Fibroblast of skin of left quadriceps (primary cell): ENCODE measurements at places on chromosomes 16 and 17.

DNA sequence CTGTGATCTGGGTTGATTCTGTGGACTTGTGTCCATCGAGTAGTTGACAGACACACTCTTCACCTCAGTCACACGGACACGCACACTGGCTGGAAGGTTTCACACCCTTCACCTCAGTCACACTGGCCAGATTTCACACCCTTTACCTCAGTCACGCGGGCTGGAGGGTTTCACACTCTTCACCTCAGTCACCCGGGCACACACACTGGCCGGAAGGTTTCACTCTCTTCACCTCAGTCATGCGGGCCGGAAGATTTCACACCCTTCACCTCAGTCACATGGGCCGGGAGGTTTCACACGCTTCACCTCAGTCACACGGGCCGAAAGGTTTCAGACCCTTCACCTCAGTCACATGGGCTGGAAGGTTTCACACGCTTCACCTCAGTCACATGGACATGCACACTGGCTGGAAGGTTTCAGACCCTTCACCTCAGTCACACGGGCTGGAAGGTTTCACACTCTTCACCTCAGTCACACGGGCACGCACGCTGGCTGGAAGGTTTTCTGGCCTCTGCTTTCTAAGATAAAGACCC, 96.2 kb downstream of the PGS1 start:
- DNase-seq: no peak

DNA sequence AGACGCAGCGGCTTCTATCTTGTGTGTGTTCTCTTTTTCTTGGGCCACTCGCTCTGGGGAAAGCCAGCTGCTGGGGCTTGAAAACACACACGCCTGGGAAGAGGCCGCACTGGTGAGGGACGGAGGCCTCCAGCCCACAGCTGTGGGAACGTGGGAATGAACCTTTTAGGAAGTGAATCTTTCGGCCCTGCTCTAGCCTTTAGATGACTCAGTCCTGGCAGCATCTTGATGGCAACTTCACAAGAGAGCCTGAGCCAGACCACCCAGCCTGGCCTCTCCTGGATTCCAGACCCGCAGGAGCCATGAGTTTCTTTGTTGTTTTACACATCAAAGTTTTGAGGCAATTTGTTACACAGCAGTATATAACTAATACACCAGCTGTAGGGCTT, 2.2 kb upstream of the PDPK1 start:
- no peak for DNase-seq

GRCh38 chr16:60741810-60742209, 1294.4 kb downstream of the CDH8 start:
- no peak for DNase-seq

GRCh38 chr16:30458561-30459394, 13.1 kb upstream of the SEPHS2 start:
- no peak for DNase-seq

GRCh38 chr17:66952031-66952524, 12.4 kb upstream of the CACNG4 start:
- peak; percentile 48 for DNase-seq

DNA sequence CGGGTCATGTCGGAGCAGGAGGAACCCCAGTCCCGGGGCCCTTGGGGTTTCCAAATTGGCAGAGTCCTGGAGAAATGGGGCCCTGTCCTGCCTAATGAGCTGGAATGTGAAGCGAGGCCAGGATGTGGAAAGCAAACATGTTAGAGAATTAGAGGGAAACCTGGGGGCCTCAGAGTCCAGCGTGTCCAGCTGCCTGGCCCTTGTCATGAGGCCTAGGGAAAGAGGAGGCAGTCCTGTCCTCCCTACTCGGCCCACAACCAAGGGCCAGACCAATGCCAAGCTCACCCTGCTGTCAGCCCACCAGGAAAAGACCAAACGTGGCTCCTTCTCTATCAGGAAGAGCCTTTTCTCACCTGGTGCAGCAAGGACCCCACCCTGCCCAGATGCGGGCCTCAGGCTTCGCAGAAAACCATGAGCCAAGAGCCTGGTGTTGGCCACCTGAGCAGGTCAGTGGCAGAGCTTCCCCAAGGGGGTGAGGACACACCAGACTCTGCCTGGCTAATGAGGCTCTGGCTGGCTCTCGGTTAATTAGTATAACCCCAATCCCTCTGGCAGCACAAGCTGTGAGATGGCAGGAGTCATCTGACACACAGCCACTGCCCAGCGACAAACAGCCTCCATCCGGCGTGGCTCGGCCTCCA, 10.1 kb downstream of the TEKT5 start:
- DNase-seq: no peak

- peak; percentile 73 for DNase-seq
Observed at GRCh38 chr17:21161498-21162393, 35.0 kb downstream of the DHRS7B start.

DNA sequence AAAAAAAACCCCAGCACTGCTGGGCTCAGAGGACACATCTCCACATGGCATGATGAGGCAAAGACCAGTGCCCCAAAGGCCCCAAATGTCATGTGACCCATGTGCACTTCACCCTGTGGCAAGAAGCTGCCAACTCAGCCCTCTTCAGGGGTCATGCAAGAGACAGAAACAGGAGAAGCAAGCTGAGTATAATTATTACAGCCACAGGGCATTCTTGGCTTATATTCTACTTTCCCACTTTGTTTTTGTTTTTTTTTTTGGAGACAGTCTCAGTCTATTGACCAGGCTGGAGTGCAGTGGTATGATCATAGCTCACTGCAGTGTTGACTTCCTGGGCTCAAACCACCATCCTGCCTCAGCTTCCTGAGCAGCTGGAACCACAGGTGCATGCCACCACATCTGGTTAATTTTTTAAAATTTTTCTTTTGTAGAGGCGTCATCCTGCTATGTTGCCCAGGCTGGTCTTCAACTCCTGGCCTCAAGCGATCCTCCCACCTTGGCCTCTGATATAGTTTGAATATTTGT, 32.7 kb upstream of the LITAF start:
- no peak for DNase-seq

DNA sequence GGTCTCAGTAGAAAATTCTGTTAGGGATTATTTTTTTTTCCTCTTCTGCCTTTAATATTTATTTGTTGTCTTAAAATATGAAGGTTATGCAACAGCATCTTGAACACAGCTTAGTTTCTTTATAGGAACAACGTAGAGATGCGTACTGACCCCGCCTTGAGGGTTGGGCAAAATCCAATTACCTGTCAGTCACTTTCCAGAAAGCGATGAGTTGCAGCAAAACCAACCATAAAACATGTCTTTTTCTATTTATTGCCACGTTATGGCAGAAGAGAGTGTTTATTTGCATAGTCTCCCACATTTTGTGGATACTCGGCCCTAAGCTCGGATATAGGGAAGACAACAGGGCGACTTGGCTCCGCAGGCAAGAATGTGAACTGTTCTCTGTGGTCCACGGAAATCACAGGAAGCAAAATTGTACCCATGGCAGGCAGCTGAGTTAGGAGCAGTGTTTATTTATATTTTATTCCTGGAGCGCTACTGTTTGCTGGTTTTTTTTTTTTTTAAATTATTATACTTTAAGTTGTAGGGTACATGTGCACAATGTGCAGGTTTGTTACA, 44.3 kb upstream of the CACNG5 start:
- DNase-seq: no peak

DNA sequence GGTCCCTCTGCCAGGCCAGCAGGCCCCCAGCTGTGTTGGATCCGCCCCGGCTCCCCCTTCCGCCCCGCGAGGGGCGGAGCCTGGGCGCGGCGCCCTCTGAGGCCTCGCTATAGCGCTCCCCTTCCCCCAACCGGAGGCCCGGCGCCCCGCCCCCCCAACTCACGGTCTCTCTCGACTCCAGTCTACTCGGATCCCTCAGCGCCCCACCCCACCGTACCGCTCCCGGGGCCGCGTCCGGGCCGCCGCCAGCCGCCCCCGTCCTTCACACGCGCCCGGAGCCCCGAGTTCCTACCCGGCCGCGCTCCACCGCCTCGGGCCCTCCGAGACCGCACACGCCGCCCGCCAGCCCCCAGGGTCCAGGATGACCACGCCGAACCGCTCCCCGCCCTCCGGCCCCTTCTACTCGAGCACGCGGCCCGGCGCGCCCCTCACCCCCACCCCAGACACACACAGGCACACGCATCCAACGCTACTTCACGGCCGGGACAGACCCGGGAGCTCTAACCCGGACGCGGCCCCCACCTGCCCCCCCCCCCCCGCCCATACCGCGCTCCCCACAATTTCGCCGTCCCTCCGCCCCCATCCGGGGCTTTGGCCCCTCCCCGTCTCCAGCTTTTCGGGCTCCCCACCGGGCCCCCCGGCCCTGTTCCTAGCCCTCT, 1.4 kb downstream of the PHF23 start:
- DNase-seq: peak; percentile 57
